ENCODE measurements at places on chromosomes 16 and 17. TPM values are rescaled to one million over a fixed set of nuclear protein-coding genes. Genes with fewer than 3 reads are reported as not detected.

DNA sequence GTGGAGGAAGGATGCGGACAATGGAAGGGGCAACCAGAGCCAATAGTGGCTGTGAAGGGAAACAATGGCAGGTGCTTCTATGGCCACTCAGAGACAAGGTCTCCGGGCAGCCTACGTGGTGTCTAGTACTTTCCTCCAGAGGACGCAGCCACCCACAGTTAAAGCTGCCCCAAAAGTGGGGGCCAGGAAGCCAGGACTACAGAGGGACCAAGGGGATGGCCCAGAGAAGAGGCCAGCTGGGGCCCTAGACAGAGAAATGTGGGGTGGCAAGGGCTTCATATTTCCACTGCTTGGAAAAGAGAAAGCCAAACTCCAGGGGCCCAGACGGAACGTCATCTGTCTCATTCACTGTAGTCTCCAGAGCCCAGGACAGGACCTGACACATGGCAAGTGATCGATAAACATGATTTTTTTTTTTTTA, 837 bp upstream of the PER1 start:
- DNase-seq, result no peak

DNA sequence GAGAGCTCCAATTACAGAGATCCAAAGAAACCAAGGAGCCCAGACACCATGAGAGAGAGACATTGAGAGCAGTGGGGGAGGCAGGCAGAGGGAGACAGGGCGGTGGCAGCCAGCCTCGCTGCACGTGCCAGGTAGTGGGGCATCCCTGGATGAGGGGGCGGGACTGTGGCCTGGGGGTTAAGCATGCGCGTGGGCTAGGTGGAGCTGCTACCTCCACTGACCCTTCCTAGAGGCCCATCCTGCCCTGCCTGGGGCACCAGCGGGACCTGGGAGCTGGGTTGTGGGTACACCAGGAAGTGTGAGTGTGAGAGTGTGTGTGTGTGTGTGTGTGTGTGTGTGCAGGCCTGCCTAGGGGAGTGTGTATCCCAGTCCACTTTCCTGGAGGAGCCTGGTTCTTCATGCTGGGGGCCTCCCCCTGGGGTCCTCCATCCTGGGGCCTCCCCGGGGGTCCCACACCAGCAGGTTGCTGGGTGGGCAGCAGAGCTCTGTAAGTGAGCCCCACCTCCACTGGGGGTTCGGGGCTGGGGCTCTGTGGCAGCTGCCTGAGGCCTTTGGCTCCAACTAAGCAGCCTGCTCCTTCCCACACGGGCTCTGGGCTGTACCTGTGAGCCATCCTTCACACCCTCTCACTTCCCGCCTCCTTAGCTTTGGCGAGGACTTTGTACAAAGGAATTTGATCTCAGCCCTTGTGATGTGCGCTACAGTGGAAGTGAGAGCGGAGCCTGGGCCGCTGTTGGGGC, 127.4 kb downstream of the IRF8 start:
- DNase-seq, result no peak

- DNase-seq, result no peak
Observed at GRCh38 chr16:8505327-8505991, 84.9 kb downstream of the TMEM114 start.

DNA sequence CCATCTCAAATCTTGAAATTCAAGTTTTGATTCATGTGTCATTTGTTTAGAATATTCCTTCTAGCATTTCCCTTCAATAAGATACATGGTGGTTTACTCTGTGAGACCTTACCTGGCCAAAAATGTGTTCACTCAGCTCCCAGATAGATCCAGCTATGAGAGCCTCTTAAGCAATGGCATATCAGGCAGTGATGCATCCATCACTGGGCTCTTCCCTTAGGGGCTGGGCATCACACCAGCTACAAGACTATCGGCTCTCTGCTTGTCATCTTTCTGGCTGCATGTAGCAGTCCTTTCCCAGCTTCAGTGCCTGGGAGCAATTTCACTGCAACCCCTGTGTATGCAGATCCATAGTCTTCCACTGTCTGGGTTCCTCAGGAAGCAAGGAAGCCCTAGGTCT, 40.6 kb downstream of the GOSR1 start:
- DNase-seq, result no peak

- DNase-seq, result no peak
Observed at GRCh38 chr17:19301274-19301951, 61.1 kb downstream of the B9D1 start.

DNA sequence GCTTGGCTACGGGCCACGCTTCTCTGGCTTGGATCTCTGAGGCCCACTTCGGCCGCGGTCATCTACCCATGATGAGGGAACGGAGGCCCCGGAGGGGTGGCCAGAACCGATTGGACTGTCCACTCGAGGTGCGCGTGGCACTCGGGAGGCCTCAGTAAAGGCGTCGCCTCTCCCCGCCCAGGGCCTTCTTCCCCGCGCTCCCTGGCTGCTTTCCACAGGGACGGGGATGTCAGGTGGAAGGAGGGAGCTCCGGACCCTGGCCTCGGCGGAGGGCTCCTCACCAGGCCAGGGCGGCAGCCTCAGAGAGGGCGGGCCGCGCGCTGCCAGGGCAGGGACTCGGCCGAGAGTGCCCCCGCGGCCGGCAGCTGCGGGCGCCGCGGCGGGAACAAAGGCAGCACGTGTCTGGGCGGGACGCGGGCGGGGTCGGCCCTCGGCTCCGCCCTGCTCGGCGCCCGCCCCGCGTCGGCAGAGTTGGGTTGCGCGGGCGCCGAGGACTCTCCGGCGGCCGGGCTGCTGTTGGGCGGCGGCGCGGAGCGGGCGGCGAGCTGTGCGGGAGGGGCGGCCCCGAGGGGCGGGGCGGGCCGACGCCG, 587 bp upstream of the CDK5R1 start:
- peak; percentile 83 for DNase-seq

DNA sequence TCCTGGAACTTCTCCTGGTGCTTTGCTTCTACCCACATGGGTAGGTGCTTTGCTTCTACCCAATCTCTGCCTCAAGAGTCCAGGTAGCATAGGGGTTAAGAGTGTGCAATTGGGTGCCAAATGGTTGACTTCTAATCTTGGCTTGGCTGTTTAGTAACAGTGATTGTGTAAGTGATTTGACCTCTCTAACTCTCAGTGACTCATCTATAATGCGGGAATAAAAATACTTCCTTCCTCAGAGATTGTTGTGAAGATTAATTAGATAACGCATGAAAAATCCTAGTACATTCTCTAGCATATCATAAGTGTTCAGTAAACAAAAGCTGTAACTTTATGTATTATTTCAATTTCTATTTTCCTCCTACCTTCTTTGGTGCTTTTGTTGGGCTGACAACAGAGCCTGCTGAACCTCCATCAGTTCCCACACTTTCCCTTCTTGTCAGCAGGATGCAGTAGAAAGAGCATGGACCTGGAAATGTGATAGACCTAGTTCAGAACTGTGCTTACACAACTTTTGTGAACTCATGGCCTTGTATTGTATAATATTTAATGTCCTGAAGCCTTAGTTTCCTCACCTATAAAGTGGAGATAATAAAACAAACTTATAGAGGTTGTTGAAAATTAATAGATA, 72.9 kb upstream of the SMIM36 start:
- DNase-seq, result no peak

- DNase-seq, result no peak
Observed at GRCh38 chr16:19701091-19701490, 16.9 kb downstream of the KNOP1 start.

- DNase-seq, result no peak
Observed at GRCh38 chr17:38852771-38853291, 690 bp downstream of the RPL23 start.

- DNase-seq, result no peak
Observed at GRCh38 chr17:61599608-61600007, 8.6 kb upstream of the NACA2 start.

DNA sequence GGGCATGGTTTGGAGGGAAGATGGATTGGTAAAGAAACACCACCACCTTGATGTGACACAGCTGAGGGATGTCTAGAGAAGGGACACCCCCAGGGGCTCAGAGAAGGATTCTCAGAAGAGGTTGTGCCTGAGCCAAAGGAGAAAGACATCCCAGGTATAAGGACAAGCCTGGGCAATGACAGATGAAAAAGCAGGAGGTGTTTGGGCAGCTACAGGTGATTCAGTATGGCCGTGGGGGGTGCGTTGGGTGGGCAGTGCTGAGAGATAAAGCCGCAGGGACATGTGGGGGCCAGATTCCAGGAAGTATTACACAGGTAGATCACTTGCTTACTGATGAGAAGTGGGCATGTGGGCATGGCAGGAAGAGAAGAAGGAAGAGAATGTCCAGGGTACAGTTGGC, 7.0 kb downstream of the TMEM95 start:
- DNase-seq, result no peak

GRCh38 chr17:37791447-37792399, 46.9 kb upstream of the HNF1B start:
- no peak for DNase-seq

GRCh38 chr17:59366773-59367656, 35.6 kb downstream of the YPEL2 start:
- peak; percentile 4 for DNase-seq

- no peak for DNase-seq
Observed at GRCh38 chr17:55368706-55369105, 52.9 kb downstream of the MMD start.

DNA sequence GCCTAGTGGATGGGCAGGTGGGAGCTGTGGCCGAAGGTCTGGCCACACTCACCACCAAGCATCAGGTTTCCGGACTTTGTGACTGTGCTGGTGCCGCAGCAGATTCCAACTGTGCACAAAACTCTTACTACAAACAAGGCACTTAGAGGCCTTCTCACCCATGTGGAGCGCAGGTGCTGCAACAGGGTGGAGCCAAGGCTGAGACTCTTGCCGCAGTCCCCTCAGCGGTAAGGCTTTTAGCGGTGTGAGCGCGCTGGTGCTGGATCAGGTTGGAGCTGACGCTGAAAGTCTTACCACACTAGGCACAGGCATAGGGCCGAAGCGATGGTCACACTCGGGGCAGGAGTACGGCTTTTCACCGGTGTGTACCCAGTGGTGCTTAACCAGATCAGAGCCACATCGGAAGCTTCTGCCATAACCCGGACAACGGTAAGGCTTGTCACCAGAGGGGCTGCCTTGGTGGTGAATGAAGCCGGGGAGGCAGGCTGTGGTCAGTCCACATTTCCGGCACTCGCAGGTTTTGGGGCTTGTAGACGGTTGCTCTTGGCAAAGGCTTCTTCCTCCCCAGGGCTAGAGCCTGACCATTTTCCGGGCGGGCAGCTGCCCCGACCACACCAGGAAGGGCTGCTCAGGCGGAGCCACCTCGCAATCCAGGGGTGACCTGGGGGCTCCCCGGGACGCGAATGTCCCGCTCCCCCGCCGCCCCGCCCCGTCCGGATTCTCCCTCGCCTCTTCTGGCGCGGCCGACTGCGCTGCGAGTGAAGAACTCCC, 1.0 kb upstream of the ARMC5 start:
- peak; percentile 48 for DNase-seq

GRCh38 chr17:55202896-55203295, 61.9 kb upstream of the HLF start:
- DNase-seq, result no peak

GRCh38 chr16:20441191-20441590, 10.1 kb upstream of the ACSM2A start:
- no peak for DNase-seq

- no peak for DNase-seq
Observed at GRCh38 chr17:61280338-61280737, 119.3 kb upstream of the TBX2 start.

DNA sequence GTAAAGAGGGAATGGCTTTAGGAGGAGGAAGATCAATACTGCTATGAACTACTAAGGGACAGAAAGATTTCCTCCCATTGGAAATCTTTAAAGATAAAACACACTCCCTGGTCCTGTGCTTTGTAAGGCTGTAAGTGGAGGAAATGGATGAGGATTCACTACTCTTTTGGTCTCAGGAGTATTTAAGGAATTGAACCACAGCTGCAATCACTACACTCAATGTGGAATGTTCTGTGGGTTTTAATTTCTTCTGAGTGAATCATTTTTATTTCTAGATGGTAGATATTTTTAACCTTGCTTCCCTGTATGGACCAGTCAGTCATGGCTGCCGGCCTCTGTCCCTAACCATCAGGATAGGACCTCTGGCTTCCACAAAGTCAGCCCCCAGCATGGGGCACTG, 65.6 kb downstream of the SDR42E1 start:
- DNase-seq, result no peak

- DNase-seq, result no peak
Observed at GRCh38 chr16:49531931-49532840, 158.6 kb downstream of the C16orf78 start.

DNA sequence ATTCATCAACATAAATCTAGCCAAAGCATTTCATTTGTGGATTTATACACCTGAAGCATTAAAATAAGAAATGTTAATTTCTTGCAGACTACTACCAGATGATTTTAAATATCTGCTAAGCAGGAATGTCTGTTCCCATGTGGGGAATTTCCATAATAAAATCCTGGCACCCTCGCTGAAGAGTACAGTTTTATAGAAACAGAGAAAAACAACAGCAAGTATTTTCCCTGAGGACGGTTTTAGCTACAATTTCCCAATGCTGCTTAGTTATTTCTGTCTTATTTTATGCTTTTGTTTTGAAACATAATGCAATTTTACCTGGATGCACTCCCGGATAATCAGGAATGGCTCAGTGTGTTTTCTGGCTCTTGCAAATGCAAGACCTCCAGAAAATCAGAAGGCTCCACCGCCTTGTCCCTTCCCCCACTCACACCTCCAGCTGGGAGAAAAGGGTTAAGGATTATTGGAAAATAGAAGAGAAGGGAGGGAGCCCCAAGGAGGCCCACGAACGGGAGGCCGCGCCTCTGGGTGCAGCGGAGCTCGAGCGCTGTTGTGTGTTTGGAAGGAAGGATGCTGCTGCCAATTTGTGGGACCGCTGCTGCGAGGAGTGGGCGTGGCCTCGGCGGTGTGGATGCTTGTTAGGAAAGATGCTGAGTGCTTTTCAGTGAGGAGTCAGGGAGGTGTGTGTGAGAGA, at the start of gene CNTNAP4:
Gene CNTNAP4, plus strand, starts transcription at position 657 of the 694 bp plus-strand sequence. CDS start 262 bp downstream, outside the sequence.
- no peak for DNase-seq

- no peak for DNase-seq
Observed at GRCh38 chr17:47850692-47851573, at the start of gene SP6. SP6 (minus strand) TSS chr17:47851163; CDS start chr17:47848429, 2,734 bp downstream.

- no peak for DNase-seq
Observed at GRCh38 chr17:62696256-62696655, 68.8 kb downstream of the MRC2 start.

- DNase-seq, result no peak
Observed at GRCh38 chr17:72531729-72532128, 410.9 kb downstream of the SOX9 start.

GRCh38 chr16:66486773-66487579, 59.9 kb downstream of the BEAN1 start:
- peak; percentile 78 for DNase-seq

Gene NPIPA5
- total RNA-seq, result 2.1 TPM

Gene KRT20
- total RNA-seq, result not detected

Gene KRTAP16-1
- not detected for total RNA-seq

Gene SP6
- not detected for total RNA-seq

Gene C16orf54
- total RNA-seq, result not detected

Gene HOXB2
- 16.0 TPM for total RNA-seq

Gene PRSS33
- not detected for total RNA-seq

Gene CORO1A
- total RNA-seq, result 3.1 TPM

Gene SPIRE2
- 5.0 TPM for total RNA-seq

Gene SMTNL2
- total RNA-seq, result not detected

Gene SLC5A11
- total RNA-seq, result not detected

Gene PCGF2
- 3.4 TPM for total RNA-seq

Gene SPNS3
- total RNA-seq, result 1.3 TPM

All from MG63 (cell line).